ENCODE measurements at places on chromosomes 1 and 21.

GRCh38 chr1:62685431-62685859 is 2.7 kb downstream of the DOCK7 start:
- DNase-seq: peak; percentile 40

DNA sequence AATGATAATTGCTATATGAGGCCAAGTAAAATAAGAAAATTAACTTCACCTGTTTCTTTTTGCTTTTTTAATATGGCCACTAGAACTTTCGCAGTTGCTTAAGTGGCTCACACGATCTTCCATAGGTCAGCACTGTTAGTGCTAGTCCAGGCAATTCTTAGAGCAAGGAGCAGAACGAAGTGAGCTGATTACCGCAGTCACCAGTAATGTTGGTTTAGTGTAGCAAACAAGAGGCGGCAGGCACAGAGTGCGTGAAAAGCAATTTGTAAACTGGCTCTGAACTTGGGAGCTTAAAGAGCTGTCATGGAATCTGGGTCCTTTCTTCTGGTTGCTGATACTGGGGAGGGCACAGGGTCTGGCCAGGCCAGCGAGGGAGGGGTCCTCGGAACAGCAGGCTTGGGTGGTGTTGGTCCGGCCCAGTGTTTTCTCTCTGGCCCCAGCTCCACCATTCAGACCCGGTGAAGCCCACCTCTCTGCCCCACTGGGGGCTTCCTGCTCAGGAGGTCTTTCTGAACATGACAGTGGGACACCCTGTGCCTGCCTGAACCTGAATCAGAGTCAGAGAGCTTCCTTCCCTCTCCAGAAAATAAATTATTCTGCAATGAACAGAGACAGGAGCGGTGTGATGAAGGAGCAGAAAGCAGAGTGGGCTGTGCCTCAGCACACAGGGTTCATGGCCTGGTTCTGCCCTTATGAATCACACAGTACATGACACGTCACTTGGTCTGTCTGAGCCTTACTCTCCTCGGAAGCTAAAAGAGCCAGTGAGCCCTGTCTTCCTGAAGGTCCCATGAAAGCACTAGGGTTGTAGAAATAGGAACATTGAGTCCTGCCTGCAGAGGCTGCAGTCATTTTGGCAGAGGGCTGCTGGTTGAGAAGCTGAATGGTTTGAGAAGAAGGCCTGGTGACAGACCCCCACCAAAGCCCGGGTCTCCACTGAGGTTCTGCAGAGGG is 11.9 kb downstream of the ETS2 start:
- DNase-seq: peak; percentile 76

GRCh38 chr1:168636642-168637111 is 60.3 kb downstream of the XCL1 start:
- DNase-seq: no peak

DNA sequence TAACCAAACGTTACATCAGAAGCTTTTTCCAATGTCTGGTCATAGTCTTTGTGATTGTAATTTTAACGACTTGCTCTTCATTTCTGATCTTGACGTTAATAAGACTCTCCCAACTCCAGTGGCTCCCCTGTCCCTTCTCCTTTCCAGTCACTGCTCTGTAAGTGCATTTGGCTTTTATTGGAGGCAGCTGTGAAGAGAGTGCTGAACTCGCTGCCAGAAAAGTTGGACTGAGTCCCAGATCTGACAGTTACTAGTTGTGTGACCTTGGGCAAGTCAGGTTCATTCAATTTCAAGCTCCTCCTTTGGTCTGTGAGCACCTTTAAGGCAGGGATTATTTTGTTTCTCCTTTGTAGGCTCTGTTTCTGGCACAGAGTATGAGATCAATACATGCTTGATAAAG is 109.6 kb upstream of the TSPAN2 start:
- no peak for DNase-seq

- DNase-seq: peak; percentile 54
These were observed 121.8 kb downstream of the HFM1 start for GRCh38 chr1:91282695-91283420.
